ENCODE measurements at places on chromosomes 4 and X.

DNA sequence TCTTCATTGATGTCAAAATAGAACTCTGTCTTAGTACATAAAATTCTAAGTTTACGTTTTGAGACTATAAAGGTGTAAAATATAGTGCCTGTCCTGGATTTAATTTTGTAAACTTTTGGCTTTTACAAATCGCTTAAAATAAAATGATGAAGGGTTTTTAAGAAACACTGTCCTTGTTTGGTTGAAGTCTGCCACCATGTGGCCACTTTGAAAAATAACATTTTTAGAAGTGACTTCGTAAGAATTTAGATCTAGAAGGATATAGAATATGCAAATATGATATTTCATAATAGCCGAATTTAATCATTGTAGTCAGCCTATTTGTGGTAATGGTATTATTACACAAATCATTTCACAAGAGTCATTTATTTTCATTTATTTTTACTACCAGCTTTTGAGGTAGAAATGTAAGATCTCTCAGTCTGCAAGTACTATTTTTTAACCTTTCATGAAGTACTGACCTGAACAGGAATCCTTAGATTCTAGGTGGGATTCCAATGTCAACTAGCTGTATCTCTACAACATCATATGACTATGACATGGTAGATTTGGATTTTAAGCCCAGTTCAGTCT, 31.0 kb upstream of the FAT4 start:
- DNase-seq, result peak; percentile 17

DNA sequence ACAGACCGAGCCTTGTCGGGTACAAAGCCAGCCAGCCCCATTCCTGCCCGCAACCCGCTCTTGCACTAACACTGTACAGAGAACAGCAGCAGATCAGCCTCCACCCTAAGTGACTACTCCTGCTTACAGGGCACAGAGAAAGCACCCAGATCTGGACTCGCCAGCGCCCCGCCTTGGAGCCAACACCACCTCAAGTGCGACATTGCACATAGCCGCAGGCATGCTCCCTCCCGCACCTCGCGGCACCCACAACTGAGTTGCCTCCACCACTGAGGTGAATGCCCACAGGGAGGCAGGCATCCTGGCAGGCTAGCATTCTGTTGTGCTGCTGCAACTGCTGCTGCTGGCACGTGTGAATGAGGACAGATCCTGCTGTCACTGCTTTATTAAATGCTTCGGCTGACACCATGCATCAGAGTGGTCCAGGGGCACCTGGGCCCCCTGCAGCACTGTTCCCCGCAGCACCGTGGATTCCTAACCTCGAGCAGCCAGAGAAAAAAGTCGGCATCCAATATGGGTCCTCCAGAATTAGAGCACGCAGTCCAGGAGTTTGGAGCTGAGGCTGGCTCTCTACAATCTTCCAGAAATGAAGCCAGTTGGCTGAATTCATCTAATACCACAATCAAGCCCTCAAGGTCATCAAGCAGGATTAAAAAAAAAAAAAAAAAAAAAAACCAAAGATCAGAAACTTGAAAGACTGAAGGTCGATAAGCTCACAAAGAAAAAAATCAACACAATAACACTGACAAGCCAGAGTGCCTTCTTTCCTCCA, 352.9 kb downstream of the GASK1B start:
- DNase-seq, result no peak

DNA sequence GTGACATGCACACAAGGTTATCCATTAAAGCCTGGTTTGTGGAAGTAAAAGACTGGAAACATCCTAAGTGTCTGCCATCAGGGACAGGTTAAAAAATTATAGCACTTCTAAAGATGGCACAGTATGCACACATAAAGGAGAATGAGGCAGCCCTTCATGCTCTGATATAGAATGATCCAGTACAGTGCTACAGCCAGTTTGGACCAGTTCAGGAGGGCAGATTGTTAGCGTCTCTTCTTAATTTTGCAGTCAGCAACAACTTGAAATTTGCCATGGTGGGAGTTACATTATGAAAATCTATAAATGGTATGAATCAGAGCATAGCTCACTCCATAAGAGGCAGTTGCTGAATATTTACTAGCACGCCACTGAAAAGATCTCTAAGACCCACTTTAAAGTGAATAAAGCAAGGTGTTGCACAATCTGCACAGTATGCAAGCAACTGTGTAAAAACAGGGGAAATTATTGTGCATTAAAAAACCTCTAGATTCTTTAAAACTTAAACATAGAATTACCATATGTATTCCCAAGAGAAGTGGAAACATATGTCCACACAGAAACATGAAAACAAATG, 20.3 kb upstream of the SOD3 start:
- DNase-seq, result no peak

GRCh38 chrX:134512566-134512965, 52.6 kb downstream of the HPRT1 start:
- DNase-seq, result no peak

GRCh38 chrX:135975421-135975820, 1.6 kb upstream of the MMGT1 start:
- DNase-seq, result no peak

GRCh38 chrX:8284131-8284530, 113.1 kb upstream of the VCX2 start:
- no peak for DNase-seq

- no peak for DNase-seq
Observed at GRCh38 chrX:19824603-19825002, 62.8 kb downstream of the SH3KBP1 start.

DNA sequence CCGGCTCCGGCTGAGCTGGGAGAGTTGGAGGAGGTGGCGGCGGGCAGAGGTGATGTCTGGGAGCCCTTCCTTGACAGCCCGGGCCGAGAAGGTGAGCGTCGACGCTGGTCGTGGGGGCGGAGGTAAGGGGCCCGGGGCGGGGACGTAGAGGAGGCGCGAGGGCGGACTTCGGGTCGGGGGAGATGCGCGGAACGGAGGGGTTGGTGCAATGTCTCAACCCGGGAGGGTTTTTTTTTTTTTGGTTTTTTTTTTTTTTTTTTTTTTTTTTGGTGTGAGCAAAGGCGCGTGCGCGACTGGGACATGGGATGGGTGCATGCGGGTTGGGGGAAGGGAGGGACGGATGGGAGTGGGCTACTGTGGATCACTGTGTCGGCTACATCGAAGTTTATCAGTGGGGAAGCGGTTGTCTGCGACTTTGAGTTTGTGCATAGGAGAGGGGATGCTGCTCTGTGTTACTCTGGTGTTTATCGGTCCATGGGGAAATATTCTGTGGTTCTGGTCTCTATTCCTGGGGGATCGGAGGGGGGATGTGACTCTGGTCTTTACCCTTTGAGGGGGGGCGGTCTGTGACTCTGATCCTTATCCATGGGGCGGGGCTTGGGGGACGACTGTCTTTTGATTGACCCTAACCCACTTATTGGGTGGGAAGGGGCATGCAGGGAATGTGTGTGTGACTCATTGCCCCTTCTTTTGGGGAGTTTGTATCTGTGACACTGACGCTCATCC, 537 bp downstream of the RBM10 start:
- no peak for DNase-seq

DNA sequence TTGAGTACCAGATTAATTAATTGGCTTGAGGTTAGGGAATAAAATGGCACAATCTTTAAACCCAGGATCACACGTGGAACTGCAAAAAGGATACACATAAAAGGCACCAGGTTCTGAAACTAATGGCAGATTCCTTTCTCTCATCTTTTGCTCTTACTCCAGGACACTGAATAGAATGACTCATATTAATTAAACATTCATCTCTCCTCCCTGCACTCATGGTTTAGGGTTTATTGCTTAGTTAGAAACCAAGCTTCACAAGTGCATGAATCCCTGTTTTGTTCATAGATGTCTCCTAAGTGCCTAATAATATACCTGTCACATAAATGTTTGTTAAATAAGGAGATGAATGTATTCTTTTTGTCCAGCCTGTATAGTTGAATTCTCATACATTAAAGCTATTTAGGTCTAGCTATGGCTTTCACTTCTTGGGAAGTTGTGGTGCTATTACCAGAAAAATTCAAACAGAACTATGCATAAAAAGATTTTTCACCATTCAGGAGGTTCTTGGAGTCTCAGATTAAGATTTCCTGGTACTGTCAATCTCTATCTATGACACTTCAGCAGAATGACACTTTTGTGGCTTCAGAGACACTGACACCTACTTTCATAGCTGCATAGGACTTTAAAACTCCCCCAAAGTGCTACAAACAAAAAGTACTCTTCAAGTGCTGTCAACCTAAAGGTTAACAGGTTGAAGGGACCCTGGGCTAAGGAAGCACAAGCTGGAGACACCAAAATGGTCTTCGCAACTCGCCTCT, 7.4 kb downstream of the CORIN start:
- no peak for DNase-seq

GRCh38 chr4:4408576-4409335, 21.9 kb downstream of the NSG1 start:
- DNase-seq, result no peak

DNA sequence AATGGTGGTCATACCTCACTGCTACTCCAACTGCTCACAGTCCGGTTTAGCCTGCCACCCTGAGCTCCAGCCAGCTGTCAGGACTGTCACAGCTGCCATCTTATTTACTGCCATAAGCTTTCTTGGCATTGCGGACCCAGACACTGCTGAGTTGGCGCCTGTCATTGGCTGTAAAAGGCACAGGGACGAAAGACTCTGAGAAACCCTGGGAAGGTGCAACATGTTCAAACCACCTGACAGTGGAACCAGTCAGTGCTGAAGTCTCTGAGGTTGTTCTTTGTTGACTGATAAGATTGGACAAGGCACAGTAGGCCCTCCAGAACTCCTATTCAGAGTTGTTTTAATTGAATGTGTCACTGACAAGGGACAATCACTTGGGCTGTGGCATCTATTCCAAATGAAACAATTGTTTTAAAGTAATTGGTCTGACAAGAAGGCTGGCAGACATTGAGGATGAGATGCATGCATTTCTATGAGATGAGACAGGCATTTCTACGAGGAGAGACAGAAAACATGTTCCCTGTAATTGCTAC, 927.8 kb downstream of the STPG2 start:
- no peak for DNase-seq

DNA sequence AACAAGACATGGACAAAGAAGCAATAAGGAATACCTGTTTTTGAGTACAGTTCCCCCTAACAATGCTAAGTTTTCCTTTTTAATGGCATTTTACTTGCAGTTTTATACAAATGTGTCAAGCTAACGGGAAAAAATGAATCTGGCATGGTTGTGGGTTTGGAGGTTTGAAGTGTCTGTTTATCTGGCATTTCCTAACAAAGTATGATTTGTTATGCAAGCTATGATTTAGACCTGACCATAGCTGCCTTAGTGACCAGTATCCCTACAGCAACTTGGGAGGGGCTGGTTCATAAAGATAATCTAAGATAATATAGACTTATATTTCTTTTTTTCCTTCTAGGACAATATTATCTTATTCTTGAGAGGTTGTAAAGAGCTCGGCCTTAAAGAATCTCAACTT, 60.6 kb downstream of the LIMCH1 start:
- no peak for DNase-seq

DNA sequence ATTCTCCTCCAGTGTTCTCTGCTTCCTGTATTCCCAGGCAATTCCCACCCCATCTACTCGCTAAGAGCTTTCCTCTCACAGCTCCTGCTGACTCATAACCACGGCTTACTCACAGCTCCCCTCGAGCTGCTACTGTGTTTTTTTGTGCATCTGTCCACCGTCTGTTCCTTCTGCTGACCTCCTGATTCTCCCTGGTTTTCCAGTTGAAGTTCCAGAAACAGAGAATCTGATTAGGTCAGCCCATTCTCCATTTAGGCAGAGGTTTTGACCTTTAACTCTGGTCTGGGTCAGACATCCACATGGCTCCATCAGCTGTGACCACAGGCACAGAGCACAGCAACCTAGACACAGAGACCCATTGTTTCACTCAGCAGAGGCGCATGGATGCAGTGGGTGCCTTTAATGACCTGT, 5.5 kb upstream of the SMIM20 start:
- no peak for DNase-seq

- DNase-seq, result no peak
Observed at GRCh38 chr4:70027011-70027410, 1.2 kb upstream of the HTN3 start.

- DNase-seq, result no peak
Observed at GRCh38 chr4:77151241-77151640, 5.8 kb upstream of the CCNG2 start.

GRCh38 chr4:36241771-36242170, 2.5 kb downstream of the ARAP2 start:
- no peak for DNase-seq

DNA sequence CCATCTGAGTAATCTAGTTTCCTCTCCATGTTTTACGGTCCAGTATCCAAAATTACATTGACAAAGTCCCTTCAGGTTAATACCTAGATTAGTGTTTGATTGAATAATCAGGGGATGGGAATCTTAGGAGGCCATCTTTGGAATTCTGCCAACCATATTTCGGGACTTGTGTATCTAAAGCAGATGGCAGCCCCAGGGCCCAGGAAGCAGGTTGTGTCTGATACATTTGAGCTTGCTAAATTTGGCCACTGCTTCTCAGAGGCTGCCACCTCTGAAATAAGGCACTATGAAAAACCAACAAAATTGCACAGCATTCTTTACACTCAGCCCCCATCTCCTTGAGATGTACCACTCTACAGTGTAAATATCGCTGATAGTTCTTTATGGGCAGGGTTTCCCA, 102.1 kb downstream of the ASB9 start:
- no peak for DNase-seq

DNA sequence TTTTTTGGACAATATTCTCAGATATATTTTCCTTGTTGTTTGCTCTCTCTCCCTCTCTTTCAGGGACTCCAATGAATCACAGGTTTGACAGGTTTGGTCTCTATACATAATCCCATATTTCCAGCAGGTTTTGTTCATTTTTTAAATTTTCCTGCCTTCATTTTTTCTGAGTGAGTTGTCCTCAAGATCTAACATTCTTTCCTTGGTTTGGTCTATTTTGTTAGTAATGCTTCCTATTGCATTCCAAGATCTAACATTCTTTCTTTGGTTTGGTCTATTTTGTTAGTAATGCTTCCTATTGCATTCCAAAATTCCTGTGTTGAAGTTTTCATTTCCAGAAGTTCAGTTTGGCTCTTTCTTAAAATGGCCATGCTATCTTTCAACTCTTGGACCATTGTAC, 45.3 kb upstream of the ZMAT1 start:
- no peak for DNase-seq

GRCh38 chr4:108690738-108691137, 40.3 kb downstream of the OSTC start:
- no peak for DNase-seq

GRCh38 chr4:142663828-142664227, 182.3 kb downstream of the INPP4B start:
- no peak for DNase-seq

DNA sequence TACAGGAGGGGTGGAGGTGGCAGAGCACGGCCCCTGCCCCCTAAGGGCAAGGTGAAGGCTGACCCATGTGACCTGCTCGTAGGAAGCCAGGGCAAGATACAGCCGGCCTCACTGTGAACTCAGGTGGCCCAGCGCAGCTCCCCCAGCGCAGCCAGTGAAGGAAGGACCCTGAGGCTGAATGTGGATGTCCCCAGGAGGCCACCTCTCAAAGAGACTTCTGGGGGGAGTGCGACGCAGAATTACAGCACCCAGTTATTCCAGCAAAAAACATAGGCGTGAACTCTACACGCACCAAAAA, 52.6 kb downstream of the ZFYVE28 start:
- DNase-seq, result no peak
